CD4-positive, alpha-beta T cell treated with Interleukin-15 for 1 hour (primary cell): ENCODE measurements at places on chromosomes 6 and 20.

DNA sequence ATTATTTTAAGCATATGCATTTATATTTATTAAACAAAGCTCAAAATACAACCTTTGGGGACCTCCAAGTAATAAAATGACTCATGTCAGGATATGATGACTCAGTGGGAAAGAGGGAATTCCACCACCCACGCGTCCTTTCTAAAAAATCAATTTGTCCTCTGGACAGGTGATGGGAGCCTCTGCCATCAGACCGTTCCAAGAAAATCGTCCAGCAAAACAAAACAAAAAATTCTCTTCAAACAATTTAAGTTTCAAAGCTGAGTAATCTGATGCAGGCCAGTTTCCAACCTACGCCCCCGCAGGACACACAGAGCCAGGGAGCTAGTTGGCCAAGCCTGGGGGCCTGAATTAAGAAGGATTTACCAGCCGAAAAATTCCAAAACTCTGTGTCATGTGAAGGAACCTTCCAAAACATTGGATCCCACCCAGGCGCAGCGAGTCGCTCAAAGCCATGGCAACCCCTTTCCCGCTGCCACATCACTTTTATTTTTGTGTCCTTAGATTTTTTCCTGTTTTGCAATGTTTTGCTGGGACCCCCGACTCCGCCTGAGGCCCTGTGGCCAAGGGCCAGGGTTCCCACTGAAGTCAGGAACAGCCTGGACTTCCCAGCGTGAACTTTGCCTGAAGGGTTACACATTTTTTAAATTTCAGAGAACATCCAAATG, 95.3 kb downstream of the NFATC2 start:
- no peak for DNase-seq

GRCh38 chr6:7237653-7238188, 75.3 kb downstream of the SSR1 start:
- DNase-seq = peak; percentile 2

- DNase-seq = no peak
These were observed 215.1 kb downstream of the CBLN4 start for GRCh38 chr20:55790178-55790577.

DNA sequence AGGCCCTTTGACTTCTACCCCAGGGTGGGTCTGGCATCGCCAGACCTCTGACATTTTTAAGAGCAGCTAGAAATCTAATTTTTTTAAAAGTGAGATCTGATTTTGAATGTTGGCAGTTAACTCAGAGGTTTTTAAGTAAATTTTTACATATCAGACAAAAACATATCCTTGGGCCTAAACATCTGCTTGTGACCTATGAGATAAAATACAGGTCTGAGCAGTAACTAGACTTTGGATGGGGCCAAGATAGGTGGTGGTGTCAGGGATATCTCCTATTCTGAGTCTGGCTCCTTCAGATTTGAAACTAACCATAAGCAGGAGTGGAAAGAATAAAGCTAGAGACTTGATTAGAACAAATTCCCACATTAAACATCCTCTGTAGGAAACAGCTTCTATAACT, 17.6 kb downstream of the RALY start:
- no peak for DNase-seq

GRCh38 chr6:80636689-80637088, 530.2 kb downstream of the BCKDHB start:
- DNase-seq = no peak

- no peak for DNase-seq
These were observed at the start of gene BANF2 for GRCh38 chr20:17699931-17700351. TSS of gene BANF2 (plus strand) at chr20:17699966. CDS start at chr20:17725026, 25,060 bp downstream.

DNA sequence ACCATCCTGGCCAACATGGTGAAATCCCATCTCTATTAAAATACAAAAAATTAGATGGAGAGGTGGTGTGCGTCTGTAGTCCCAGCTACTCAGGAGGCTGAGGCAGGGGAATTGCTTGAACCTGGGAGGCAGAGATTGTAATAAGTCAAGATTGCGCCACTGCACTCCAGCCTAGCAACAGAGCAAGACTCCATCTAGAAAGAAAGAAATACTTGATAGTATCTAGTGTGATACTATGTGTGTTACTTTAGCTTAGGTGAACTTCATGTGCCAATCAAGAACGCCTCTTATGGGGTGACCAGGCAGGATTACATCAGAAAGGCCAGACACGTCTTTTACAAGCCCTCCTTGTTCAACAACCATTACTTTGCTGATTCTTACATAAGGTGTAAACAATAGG, 107.1 kb downstream of the TMEM170B start:
- DNase-seq = no peak

DNA sequence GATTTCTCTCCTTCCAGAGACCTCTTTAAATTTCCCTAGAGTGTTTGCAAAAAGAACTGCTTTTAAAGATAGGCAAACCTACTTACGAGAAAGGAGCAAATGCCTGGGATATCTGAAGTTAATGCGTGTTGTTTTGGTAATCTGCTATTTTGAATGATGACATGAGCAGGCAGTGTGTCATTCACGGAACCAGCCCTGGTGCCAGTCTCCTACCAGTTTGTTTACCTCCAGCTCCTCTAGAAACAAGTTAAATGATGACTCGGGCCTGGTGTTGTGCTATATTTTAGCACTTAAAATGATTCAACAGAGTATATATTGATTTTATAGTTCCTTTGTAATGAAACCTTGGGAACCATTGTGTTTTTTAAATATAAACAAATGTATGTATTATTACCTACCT, 41.1 kb upstream of the MAP3K4 start:
- DNase-seq = no peak

GRCh38 chr6:130115036-130115435, 96.7 kb downstream of the L3MBTL3 start:
- no peak for DNase-seq

DNA sequence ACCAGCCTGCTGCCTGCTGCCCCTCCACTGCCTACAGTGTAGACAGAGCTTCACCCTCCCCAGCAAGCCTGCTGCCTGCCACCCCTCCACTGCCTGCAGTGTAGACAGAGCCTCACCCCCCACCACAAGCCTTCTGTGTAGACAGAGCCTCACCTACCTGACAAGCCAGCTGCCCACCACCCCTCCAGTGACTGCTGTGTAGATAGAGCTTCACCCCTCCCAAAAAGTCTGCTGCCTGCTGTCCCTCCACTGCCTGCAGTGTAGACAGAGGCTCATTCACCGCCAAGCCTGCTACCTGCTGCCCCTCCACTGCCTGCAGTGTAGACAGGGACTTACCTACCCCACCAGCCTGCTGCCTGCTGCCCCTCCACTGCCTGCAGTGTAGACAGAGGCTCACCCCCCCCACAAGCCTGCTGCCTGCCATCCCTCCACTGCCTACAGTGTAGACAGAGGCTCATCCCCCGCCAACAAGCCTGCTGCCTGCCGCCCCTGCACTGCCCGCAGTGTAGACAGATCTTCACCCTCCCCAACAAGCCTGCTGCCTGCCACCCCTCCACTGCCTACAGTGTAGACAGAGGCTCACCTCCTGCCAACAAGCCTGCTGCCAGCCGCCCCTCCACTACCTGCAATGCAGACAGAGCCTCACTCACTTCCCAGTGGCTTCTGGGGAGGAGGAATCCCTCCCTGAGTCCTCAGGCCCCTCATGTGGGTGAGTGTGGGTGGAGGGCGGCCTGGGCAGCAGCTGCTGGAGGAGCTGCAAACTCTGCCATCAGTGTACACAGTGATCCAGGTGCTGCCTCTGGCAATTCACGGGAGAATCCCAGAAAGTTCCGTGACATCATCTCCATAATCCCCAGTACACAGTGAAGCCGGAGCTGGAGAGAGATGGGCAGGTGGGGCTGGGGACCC, 140.9 kb downstream of the DLL1 start:
- DNase-seq = no peak

DNA sequence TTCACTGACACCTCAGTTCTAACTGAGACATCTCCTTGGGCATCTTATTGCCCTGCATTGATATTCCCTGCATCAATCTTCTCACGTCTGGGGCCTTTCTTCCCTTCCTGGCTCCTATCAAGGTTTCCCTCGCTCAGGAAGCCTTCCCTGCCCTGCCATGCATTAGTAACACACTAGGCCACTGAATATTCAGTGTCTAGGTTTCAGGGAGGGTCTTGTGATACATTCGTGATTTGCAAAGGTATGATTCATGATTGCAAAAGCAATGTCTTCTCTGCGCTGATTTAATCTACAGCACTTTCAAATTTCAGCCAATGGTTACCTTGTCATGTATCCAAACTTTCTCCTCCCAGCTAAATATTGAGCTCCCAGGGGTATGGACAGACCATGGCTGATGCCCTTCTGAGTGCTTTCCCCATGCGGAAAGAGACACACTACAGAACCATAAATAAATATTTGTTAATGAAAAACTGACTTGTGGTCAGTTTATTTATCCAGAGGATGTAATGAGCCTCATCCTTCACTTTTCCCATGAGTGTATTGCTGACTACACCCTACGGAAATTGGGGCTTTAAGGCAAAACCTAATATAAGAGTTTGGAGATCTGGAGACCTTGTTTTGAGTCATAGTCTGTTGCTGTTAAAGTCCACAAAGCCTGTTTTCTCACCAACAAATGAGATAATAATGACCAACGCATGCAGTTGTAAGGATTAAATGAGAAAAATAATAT, 21.6 kb upstream of the PCSK2 start:
- DNase-seq = no peak

DNA sequence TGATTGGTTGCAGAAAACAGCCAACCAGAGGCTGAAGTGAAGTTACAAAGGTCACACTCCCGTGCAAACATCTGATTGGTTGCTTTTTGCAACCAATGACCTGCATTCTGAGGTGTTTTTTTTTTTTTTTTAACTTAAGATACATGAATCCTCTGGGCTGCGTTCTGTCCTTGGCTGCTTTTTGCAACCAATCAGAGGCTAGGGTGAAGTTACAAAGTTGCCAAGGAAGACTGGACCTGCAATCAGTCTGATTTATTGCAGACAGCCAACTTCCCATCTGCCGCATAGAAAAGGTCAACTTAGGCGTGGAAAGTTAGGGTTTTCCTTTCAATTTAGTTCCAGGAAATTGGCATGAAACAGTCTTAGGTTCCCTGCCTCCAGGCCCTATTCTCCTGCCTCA, 292.9 kb downstream of the PLCB1 start:
- no peak for DNase-seq

GRCh38 chr20:17427638-17428037, 103.5 kb downstream of the BFSP1 start:
- DNase-seq = no peak

- DNase-seq = no peak
These were observed 17.8 kb downstream of the DACT2 start for GRCh38 chr6:168301648-168302398.

- no peak for DNase-seq
These were observed 50.9 kb upstream of the FAM184A start for GRCh38 chr6:119129148-119129967.

DNA sequence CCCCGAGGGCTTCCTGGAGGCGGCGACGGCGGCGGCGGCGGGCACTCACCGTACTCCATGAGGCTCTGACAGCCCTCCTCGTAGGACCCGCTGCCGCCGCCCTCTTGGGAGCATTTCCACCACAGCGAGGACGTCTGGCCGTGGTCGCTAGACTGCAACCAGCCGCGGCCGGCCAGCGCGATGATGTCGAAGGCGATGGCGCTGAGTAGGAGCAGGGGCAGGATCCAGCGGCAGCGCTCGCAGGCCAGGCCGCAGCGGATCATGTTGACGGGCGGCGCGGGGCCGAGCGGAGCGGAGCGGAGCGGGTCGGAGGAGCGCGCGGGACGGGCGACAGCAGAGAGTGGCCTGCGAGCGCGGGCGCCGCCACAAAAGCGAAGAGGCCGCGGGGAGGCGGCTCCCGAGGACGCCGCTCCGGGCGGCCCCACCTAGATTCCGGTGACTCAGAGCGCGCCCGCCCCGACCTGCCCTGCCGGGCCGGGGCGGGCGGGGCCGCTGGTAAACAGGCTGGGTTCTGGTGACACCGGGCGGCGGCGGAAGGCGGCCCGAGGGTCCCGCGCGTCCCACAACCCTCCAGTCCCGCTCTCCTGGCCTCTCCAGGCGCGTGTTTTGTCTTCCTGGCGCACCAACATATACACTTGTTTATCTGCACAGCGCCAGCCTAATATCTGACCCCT, at the start of gene PERP:
Gene PERP, minus strand, starts transcription at position 342 of the 674 bp plus-strand sequence. Its CDS starts 79 bp downstream, at position 263.
- peak; percentile 57 for DNase-seq

- DNase-seq = no peak
These were observed 31.1 kb upstream of the ENPP4 start for GRCh38 chr6:46098678-46099077.

- peak; percentile 28 for DNase-seq
These were observed 60.8 kb upstream of the MAP3K4 start for GRCh38 chr6:160930547-160931377.

DNA sequence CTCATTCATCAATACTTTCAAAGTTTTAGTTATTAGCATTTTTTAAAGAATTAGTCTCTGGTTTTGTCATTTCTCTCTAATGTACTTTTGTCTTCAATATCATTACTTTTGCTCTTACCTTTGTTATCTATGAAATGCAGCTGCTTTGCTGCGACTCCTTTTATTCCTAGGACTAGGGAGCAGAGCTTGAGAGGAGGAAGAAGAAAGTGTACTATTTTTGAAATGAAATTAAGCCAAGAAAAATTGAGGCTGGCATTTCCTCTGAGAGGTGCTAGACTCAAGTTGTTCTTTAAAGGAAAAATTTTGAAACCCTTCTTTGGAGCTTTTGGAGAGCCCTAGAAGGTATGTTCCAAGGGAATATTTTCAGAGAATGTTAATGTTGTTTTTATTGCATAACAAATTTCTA, 48.3 kb upstream of the MRAP2 start:
- DNase-seq = no peak

DNA sequence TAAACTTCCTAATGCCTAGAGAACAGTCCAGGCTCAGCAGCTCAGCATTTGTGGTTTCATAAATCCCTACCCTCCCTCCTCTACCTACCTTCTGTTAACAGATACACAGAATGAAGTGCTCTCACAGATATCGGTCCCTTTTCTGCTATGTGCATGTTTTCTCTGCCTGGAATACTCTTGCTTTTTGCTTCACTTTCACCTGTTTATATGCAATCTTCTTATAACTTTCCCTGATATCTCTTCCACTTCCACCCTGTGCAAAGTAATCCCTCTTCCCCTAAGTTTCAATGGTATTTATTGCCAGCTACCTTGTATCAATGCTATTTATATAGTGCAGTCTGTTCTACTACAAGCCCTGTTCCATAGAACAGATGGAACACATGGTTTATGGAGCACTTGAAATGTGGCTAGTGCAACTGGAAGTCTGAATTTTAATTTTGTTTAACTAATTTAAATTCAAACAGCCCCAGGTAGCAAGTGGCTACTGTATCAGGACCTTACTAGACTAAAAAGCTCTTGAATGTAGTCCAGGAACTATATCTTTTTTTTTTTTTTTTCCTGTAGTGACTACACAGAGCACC, 3.1 kb upstream of the TAB2 start:
- no peak for DNase-seq

GRCh38 chr6:98634569-98634968, 199.8 kb upstream of the POU3F2 start:
- no peak for DNase-seq

DNA sequence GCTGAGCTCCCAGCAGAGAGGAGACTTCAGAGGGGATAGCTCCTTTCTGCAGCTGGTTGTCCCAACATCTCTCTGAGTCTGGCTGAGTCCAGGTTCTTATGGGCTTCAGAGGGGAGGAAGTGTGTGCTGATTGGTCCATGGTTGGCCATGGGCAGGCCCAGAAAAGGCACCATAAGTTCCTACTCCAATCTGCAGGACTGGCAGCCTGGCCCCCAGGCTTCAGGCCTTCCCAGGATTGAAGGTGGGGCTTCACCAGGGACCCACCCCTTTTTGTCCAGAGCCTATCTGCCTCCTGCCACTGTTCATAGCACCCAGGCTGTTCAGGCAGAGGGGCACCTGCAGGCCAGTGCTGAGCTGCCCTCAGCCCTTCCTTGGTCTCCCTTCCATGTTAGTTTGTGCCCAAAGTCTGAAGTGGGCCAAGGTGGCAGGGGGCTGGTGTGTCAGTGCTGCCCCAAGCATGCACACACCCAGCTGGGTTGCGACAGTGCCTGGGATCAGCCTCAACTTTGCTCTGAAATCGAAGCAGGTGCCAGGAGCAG, 21.6 kb upstream of the TOP1 start:
- no peak for DNase-seq

- DNase-seq = no peak
These were observed 189.4 kb upstream of the ARID1B start for GRCh38 chr6:156587751-156588301.
